Heart right ventricle (tissue), 16 donors: ENCODE measurements at places on chromosomes 4 and X. TPM values are rescaled to one million over a fixed set of nuclear protein-coding genes. Genes with fewer than 3 reads are reported as not detected.

The CTSO gene
- total RNA-seq: 9.3 TPM

GRCh38 chrX:68710870-68711576 lies 63.6 kb downstream of the STARD8 start:
- DNase-seq: no peak

- no peak for DNase-seq
Observed at GRCh38 chrX:17990532-17990931, 129.4 kb upstream of the RAI2 start.

The SHROOM2 gene
- total RNA-seq: 1.5 TPM

DNA sequence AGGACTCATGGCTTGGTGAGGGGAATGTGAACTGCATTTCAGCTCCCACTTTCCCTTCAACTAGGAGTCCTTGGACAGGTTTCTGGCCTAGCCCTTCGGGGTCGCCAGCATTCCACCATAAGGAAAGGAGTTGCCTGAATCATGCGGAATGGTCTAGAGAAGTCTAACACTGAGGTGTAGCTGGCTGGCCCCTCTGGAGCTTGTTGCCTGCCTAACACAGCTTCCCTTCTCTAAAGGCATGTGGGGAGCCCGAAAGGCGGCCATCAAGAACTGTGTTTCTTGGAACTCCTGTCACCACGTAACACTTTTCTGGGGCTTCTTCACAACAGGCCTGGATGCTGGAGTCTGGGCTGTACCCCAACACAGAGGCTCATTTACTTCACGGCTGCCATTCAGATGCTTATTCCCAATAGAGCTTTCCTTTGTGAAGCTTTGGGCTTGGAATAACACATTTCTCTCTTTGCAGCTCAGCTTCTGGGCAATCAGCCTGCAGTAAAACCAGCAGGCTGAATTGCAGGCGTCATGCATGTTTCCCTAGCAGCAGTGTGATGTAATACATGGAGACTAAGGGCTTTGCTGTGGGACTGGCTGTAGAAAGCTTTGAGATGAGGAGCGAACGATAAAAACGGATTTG lies 5.4 kb downstream of the GABRQ start:
- no peak for DNase-seq

The CORIN gene
- total RNA-seq: 159 TPM

- no peak for DNase-seq
Observed at GRCh38 chr4:37634180-37634579, 52.0 kb downstream of the RELL1 start.

DNA sequence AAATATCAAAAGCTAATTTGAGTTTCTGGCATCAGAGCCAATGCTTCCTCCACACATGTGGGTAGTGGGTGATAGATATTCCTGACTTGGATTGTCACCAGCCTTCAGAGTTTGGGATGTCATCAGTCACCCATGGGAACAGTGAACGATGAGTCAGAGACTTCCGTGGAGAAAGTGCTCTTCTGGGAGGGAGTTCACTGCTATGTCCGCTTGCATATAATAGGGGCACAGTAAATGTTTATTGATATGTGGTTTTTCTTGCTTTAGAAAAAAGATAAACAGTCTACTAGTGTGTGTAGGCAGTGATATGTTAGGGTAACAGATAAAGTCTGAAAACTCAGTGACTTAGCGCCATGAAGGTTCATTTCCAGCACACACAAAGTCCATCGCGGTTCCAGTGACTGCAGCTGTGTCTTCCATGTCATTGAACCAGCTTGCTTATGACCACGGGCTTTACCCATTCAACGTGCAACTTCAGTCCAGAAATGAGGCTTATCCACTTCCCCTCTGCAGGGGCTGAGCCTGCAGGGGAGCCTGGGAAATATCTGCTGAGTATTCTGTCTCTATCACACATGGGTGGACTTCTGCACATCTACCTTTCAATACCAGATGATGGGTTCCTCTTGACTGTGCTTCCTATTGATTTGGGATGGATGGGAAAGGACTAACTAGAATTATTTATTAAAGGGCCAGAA lies 87.7 kb upstream of the WWC2 start:
- DNase-seq: no peak

The MAGEA4 gene
- not detected for total RNA-seq

GRCh38 chr4:134078230-134078914 lies 123.2 kb downstream of the PABPC4L start:
- no peak for DNase-seq

The SRPX gene
- total RNA-seq: 39.6 TPM

GRCh38 chrX:154718616-154719015 lies 32.3 kb downstream of the GAB3 start:
- no peak for DNase-seq

- no peak for DNase-seq
Observed at GRCh38 chrX:13983734-13984133, 46.0 kb downstream of the GEMIN8 start.

DNA sequence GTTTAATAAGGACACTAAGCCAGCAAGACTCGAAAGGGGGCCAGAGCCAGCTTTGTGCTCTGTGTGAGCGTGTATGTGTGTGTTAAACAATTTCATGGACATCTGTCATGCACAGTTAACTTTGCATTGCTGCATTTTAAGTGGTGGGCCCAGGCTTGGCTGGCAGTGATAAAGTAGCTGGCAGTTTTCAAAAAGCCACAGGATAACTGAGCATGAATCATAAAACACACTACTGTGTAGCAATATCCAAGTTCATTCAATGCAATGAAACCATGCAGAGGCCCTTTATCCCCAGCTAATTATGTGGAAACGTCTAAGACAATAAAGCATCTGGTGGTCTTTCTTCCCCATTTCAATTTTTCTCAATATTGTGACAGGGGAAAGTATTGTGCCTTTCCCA lies 132.9 kb downstream of the NKX6-1 start:
- DNase-seq: no peak

GRCh38 chrX:40240844-40241243 lies 143.1 kb upstream of the BCOR start:
- DNase-seq: no peak

The TCEAL7 gene
- 2.3 TPM for total RNA-seq

DNA sequence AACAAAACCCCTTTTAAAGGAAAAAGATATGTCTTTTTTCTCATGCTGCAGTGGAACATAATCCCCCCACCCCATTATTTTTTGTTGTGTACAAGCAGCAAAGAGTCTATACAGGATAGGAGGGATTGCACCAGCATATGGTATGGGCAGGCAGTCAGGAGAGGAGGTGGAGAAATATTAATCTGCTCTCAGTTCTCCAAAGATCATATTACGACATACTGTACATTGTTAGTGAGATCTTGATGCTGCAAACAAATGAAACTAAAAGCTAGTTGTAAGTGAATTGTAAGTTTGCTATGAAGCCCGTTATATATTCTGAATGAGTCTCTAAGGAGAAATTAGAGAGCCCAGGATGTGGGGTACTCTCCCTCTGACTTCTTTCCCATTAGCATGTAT lies 75.3 kb downstream of the RAPGEF2 start:
- DNase-seq: no peak

GRCh38 chr4:108833046-108833445 lies 70.2 kb upstream of the ETNPPL start:
- DNase-seq: no peak

DNA sequence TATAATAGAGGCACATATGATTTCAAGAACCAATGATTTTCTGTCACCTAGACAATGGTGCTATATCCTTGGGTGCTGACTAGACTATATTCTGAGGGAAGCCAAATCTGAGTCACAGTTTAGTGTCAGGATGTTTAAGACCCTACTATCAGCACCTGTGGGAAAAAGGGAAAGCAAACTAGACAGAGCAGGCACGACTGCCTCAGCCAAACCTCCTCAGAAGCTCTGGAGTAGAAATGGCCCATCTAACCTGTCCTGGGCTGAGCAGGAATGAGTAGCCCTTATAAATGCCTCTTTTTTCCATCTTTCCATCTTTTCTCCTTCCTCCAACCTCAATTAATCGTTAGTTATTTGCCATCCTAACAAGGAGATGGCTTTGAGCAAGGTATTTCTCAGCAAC lies 80.4 kb upstream of the TECRL start:
- DNase-seq: no peak

DNA sequence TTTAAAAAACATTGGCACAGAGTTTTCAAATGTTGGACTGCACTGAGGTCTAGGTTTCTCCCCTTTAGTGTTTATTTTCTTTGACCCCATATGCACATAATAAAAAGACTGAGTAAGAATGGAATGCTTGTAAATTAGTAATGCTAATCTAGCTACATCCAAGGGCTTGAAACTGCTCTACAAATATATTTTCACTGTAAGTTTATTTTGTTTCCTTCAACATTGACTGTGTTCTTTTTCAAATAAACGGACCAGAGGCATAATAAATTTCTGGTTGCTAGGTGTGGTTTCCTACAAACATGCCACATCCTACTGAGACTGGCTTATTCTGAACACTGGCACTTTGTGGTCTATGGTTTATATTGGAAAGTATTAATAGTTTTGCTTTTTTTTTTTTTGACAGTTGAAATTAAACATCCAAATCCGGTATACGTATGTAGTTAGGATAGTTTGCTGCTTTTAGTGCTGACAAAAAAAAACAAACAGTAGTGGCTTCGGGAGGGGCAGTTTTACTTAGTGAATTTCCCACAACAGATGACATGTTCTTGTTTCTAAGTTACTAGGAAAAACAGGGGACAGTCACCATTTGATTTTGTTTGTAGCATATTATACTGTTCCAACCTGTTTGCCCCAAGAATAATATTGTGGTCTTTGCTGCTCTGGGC lies 13.2 kb downstream of the CA5B start:
- DNase-seq: no peak

GRCh38 chr4:10346023-10346422 lies 111.2 kb downstream of the ZNF518B start:
- no peak for DNase-seq

The SEC31A gene
- total RNA-seq: 145 TPM

- no peak for DNase-seq
Observed at GRCh38 chrX:92231391-92231790, 452.2 kb downstream of the PCDH11X start.

- peak; percentile 56 for DNase-seq
Observed at GRCh38 chr4:140049024-140049848, 104.7 kb downstream of the MAML3 start.

DNA sequence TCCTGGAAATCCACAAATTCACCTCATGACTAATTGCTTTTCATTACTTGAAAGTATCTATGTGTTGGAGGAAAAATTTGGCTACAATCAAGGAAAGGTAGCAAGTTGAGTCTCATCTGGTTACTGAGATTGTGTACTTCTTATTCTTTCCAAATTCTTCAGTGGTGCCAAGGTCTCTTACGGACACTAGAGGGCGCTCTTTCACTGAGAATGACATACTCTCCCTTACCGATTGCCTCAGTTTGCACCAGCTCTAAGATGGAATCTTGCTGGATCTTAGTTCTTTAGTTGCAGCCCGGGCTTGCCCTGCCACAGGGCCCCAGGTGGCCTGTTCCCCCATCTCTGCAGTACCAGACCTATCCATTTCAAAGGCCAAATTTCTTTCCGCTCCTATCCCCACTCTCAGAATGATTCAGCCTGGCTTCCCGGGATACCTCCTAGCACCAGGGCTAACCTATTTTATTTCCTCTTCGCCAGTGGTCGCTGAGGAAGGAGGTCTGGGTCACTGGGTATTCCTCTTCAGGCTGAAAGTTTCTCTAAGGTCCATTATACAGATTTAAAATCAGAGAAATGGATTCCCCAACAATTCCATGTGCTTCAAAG lies 24.6 kb upstream of the GPR50 start:
- no peak for DNase-seq

GRCh38 chr4:25427871-25428270 lies 50.8 kb downstream of the ANAPC4 start:
- no peak for DNase-seq

DNA sequence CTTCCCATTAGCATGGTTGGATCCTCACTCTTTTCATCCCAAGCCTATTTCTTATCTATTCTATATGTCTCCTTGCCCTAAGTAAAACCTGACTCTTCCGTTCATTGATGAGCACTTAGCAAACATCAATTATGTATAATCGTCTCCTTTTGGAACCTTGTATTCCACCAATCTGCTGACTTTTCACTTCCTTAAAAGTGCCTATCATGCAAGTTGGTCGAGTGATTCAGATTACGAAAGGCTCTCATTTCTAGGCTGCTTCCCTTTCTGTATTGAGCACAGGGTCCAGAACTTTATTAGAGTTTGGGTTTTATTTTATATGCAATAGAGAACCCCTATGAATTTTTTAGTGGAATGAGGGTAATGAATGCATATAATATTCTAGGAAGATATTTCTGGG lies 27.1 kb upstream of the ALB start:
- DNase-seq: no peak

DNA sequence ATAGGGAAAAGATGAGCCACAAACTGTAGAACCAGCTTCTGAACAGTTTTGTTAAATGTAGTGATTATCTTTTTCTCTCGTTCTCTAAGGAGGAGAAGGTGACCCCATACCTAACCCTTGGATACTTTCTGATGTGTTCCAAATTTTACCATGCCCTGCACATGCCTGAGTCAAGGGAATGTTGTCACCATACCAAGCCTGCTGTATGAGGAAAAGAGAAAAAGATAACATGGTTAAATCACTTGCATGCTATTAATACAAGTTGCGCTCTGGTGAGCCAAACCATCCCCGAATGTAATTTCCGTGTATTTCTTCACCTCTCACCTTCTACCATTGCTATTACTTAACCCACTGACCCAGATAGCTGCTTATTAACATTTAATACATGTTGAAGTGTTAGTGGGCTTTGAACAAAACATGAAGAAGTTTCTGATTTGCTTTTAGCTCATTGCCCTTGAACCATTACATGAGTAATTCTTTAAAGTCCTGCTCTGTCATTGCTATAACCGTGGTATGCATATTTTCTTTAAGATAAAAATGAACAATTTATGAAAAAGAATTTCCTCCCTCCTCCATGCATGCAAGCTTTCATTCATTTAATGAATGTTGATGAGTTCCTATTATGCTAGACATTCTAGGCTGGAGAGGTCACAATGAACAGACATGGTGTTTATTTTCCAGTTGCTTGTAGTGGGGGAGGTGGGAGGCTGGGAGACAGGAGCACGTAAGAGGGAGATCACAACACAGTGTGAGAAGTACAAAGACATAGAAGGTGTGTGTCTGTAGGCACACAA lies 13.6 kb upstream of the KIT start:
- no peak for DNase-seq

DNA sequence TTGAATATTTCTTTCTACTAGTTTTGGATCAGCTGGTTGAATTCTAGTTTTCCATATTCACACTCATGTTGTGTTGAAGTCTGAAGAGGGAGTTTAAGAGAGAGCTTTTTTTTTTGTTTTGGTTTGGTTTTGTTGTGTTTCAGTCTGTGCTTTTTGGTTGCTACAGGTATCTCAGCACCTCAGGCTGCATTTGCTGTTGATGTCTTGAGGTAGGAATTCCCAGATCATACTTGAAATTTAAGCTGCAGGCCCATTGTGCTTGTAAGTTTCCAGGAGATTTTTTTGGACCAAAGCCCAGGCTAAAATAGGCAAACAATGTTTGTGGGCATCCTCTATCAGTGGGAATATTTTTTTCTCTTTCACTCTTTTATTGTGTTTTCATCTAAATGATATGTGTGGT lies 190.2 kb upstream of the AGA start:
- no peak for DNase-seq
